ENCODE measurements at places on chromosomes 4 and X. TPM values are rescaled to one million over a fixed set of nuclear protein-coding genes. Genes with fewer than 3 reads are reported as not detected.
A peak's percentile ranks its signal among the peaks of the same experiment; 100 is the strongest.

DNA sequence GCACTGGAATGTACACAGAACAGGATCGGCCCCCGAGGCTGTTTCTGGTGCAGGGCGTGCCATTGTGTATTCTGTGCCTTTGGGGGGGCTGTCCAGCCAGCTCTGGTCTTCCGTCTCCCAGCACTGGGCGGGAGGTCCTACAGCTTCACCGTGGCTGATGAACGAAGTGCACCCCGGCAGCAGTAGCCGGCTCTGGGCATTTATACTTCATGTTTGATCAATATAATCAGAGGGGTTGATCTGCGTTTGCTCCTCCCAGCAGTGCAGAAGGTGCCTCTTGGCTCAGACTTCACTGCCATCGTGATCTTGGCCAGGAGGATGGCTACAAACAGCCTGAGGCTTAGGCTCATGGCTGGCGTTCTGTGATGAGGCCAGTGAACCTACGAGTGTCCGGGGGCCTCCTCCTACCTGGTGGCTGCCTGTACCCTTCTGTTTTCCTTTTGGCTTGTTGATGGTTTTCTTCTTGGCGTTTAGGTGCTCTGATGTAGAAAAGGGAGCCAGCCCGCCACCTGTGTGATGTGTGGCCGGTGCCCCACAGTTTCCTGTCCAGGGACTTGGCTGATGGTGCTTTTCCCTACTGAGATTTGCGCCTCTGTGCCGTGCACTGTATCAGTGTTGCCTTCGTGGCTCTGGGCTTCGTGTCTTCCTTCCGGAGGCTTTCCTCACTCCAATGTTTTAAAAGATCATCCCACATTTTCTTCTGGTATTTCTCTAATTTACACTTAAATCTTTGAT is 31.2 kb upstream of the HGFAC start:
- DNase-seq: no peak

DNA sequence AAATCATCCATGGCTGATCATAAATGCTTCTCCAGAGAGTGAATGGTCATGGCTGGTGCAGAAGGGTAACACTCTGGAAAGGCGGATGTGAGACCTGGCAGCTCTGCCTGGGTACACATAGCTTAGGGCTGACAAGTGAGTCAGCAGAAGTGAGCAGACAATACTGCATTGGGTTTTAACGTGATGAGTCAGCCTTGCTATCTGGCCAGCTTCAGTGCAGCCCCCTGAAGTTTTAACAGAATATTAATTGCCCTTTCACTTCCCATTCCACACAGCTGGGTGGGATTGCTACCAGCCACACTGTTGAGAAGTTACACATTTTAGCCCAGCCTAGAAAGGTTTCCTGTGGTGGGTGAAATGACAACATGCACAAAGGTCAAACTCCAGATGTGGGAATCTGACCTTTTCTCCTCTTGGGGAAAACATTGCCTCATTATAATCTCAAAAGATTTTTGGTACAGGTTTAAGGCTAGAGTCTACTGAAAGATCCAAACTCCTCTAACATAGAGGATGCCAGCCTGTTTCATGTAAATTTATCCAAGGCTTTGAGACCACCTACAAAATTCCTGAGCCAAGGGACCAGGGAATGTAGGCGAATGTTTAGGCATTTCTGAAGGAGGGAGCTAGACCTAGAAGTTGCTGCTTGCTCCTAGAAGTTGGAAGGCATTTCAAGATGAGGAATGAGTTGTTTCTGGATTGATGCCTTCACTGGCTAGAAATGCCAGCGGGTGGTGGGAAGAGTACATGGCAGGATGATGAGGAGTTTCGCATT is 230.3 kb upstream of the PGRMC2 start:
- DNase-seq: peak; percentile 59

- DNase-seq: no peak
Measured at GRCh38 chr4:97867557-97868091, 275.7 kb downstream of the STPG2 start.

- DNase-seq: no peak
Measured at GRCh38 chrX:8254401-8254800, 83.3 kb upstream of the VCX2 start.

TEX13D gene
- not detected for total RNA-seq

IL15 gene
- 6.6 TPM for total RNA-seq

DNA sequence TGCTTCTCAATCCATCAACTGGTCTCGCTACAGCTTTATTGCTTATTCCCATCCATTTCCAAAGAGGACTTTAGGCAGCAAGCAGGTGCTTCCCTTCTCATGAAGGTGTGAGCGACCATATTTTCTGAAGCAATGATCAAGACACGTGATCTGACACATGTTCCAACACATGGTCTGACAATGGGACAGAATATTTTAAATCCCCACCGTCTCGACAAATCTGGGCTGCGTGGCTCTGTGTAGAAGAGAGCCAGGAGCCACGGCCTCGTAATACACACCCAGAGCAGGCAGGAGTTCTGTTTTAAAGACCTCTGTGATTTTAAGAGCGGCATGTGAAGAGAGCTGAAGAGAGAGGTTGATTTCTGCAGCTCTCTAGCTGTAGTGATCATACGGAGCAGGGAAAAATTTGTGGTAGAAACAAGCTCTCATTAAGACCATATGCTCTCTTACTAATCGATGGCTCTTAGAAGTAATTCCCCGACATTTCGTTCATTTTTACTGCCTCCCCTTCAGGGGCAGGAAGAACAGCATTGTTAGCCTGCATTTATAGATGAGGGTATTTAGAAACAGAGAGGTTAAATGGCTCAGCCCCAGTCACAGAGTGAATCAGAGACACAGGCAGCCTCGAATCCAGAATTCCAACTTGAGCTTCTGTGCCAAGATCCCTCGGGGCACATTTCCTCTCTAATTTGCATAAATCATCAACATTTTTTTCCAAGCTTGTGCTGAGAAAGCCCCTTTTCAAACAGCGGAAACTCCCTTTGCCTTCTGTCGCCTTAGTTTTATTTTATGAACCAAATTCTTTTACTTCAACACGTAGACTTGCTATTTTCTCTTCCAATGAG is 91.0 kb upstream of the BCOR start:
- DNase-seq: no peak

DNA sequence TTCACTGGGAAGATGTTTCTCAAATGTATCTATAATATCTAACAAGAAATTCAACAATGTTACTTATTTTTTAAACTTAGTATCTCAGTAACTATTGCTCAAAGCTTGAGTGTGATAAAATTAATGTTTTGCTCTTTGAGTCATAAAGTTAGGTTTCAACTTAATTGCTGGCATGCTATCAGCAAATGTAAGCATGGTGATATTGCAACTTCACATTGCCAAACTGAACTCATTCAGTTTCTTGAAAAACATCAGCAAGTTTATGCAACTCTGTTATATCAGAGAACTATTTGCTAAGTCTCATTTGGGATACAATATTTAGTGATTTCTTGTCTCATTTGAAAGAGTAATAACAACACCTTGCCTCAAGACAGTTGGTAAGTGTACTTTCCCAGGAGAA is 91.2 kb upstream of the KLF3 start:
- no peak for DNase-seq

DNA sequence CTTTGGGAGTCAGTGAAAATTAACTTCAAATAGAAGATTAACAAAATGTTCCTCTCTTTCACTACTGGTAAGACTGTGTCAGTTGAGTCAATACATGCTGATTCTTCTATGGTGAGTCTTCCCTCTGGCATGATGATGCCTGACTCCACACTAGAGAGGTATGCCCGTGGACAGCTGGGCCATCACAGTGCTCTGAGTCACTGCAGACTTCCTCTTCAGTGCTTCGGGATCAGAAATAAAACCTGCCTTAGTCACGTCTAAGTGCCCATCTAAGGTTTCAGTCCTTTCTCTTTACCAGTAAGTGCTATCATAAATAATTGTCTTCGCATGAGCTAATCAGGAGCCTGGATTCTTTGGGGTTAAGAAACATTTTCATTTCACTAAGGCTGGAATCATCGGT is 1.6 kb upstream of the ASB5 start:
- DNase-seq: no peak

DNA sequence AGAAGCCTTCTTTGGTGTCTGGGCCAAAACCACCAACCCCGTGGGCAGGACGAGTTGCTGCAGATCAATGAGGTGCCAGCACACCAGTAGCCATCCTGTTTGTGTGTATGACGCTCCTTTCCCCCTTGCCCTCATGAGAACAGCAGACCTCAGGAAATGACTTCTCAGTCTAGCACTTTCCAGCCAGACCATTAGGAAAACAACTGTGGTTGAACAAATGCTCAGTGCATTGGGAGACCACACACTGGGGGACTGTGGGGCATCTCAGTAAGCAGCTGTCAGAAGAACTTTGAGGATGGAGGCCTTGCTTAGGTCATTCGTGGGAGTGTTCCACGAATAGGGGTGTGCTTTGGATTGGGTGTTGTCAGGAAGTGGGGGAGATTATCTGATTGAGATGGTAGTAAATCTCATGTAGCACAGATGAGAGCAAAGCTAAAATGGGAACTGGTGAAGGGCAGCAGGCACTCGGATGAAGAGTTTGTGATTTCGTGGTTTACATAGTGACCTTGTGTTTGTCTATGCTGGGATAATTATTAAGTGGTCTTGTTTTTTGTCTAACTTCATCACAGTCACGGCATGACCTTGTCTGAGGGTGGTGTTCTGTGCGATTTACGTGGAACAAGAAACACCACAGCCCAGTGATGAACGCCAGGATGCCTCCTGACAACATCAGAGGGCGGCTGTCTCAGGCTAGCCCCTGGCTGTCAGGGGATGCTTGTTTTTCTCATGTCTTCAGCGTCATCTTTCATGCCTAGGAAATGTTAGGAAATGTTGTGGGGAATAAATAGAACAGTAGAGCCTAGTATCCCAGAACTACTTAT is 70.1 kb downstream of the USP46 start:
- peak; percentile 36 for DNase-seq

SMIM31 gene
- 21.8 TPM for total RNA-seq

DNA sequence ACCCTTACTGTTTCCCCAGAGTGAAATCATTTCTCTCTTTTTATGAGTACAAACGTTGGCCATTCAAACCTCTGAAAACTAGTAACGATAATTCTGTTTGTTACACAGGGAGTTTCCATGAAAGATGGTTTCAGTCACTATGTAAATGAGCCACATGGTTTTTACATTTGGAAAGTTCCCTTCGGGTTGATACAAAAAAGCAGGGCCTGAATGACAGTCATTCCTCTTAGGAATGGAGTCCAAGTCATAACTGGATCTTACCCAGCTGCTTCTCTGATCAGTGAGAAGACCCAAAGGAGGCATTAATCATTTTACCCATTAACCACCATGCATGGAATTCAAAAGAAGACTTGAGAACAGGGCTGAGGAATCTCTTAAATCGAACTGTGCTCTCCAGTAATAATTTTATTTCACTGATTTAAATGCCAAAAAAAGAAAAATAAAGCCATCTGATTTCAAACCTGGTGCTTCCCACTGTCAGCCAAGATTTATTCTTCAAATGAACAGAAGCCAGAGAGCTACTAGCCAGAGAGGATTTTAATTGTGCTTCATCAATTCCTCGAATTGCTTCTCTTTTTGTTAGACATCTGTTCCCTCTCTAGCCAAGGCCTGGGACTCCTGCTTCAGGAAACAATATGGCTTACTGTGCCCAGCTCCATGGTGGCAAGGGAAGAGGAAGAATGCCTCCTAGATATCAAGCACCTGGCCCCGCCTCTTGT is 3.2 kb downstream of the SOWAHB start:
- DNase-seq: no peak

DNA sequence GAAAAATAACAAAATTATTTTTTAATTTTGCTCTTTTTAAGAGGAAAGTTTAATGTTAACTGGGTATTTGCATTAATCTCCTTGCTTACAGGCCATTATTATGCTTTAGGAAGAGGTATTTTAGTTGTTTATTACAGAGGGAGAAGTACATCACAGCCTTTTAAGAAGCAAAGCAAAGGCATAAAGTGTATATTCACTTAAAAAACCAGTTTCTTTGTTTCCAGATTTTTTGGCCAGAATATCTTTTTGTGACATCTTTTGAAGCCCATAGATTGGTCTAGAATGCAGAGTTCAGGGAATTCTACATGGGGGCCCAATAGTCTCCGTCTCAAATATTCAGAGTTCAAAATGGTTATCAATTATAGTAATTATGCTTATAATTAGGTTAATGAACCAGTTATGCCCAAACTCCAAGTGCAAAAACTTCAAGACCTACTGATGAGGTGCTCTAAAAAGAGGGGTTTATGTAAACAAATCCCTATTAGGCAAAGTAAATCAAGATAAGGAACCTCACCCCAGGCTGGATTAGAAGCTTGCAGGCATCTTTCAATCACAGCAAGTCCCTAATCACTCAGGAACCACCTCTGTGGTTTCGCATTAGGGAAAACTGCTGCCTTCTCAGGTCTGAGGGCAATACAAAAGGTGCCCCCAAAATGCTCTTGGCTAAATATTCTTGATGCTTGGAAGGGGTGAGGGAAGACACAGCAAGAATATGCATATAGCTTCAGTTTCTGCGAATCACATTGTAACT is 1.4 kb downstream of the CXXC4 start:
- DNase-seq: no peak

- no peak for DNase-seq
Measured at GRCh38 chr4:6265546-6265945, 4.1 kb upstream of the WFS1 start.

- DNase-seq: no peak
Measured at GRCh38 chr4:99102634-99103033, 14.0 kb upstream of the ADH5 start.

- no peak for DNase-seq
Measured at GRCh38 chr4:1462009-1462767, 55.9 kb upstream of the NKX1-1 start.

DNA sequence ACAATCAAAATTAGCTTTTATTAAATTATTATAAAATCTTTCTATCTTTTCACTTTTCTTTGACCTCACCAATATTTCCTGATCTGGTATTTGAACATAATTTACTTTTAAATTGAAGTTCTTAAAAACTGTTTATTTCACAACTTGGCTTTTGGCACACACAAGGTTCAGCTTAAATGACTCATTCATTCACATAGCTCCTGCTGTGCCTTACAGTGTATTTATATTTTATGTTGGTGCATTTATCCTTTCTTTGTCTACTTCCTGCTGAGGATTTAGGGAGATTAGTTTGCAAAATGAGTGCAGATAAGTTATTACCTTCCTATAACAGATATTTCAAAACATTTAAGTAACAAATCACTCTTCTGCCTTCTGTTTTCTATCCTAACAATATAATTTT is 430.6 kb downstream of the DTHD1 start:
- no peak for DNase-seq

DNA sequence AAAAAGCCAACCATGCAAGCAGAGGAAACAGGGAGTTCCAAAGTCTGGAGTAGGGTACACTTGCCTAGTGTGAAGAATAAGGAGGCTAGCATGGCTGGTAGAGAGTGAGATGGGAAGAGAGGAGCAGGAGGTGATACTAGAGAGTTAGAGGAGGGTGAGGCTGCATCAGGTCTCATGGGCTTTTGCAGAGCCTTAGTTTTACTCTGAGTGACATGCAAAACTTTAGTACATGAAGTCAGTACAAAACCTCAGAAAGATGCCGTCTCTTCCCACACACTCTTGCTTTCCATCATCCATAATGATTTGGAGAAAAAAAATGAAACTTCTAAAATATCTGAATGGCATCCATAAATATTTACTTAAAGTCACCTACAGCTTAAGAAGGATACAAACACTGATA is 5.0 kb downstream of the OPRPN start:
- DNase-seq: no peak

Measured in mucosa of gallbladder (tissue), 1 donor.